IPS DF 19.7 (cell line): ENCODE measurements at places on chromosomes 2 and 18.

DNA sequence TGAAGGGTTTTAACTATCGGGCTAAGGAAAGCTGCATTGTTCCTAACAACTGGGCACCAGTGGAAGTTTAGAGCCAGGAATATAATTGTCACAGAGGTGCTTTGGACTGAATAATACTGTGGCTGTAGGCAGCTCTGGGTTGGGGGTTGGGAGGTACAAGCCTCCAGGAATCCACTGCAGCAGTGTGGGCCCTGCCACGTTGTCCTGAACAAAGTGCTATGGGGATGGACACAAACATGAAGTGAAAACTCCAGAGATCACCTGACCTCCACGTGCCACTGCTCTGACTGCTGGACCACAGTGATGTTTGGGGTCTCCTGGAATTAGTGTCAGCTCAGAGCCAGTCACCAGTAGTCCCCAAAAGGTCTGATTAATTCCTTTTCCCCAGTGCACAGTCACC is 110.9 kb downstream of the BCL2 start:
- no peak for DNase-seq

GRCh38 chr2:30425326-30425725 is 21.7 kb upstream of the LCLAT1 start:
- no peak for DNase-seq

- no peak for DNase-seq
Measured at GRCh38 chr2:15942711-15943345, 2.5 kb downstream of the MYCN start.

DNA sequence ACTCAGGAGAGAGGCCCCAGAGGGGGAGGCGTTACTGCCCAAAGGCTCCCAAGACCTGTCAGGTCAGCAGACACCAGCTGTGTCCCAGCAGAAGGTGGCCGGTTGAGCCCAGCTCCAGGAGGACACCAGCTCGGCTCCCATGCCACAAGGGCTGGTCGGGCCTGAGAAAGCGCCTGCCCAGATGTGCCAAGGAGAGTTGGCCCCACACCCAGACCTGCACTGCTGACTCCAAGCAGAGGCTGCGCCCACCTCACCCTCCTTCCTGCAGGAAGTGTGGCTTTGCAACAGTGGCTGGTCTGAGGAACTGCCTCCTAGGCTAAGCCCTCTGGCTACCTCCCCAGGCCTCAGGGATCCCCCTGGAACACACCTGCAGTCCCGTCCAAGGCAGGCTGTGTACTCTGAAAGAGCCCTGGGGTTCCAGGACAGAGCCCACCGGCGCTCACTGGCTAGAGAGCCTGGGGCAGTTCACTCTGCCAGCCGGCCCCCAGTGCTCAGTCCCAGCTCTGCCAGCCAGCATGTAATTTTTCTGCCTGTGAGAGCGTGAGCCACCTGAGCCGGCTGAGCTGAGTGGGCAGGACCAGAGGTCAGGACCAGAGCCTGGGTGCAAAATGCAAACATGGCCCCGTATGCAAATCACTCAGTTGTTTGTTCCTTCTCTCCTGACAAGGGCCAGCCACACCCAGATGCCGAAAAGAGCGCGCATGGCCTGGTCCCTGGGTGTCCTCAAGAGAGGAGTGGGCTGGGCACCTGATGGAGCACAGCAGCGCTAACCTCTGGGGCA is 36.9 kb upstream of the PTMA start:
- DNase-seq, result no peak

DNA sequence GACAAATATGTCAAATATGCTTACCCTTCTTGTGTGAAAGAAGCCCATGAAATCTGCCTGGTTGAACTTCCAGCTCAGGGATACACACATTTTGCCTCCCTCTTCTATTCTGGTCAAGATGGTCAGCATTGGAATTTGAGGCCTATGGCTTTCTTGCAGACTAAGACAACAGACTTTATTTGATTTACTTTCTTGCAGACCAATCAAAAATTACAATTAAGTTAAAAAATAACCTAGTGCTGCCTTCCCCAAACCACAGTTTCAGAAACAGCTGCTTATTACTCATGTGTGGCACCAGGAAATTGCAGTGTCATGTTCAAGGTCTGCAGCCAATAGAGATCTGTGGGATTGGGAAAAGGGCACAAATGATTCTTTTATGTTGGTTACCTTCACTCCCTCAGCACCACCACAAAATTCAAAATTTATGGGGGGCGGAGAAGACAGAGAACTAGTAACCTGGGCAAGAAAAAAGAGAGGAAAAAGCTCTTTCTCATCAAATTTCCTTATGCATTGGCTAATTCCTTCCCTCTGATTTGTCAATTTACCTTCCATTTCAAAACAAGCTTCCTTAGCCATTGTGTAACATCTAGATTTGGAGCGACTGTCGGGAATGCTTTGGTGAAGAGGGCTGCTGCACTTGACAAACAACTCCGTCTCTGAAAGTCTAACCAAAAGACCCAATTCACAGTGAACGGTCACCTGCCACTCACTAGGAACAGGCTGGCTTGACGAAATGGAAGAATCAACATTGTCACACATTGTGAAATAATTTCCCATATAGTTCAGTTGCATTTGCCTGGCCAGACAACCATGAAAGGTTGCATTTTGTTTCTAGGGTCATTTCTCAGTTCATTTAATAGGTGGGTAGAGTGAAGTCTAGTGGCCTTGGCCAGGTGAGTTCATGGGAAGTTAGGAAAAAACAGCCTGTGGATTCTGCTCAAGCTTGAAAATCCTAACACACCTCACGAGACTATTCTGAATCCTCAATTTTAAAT is 100.4 kb upstream of the FZD5 start:
- no peak for DNase-seq

DNA sequence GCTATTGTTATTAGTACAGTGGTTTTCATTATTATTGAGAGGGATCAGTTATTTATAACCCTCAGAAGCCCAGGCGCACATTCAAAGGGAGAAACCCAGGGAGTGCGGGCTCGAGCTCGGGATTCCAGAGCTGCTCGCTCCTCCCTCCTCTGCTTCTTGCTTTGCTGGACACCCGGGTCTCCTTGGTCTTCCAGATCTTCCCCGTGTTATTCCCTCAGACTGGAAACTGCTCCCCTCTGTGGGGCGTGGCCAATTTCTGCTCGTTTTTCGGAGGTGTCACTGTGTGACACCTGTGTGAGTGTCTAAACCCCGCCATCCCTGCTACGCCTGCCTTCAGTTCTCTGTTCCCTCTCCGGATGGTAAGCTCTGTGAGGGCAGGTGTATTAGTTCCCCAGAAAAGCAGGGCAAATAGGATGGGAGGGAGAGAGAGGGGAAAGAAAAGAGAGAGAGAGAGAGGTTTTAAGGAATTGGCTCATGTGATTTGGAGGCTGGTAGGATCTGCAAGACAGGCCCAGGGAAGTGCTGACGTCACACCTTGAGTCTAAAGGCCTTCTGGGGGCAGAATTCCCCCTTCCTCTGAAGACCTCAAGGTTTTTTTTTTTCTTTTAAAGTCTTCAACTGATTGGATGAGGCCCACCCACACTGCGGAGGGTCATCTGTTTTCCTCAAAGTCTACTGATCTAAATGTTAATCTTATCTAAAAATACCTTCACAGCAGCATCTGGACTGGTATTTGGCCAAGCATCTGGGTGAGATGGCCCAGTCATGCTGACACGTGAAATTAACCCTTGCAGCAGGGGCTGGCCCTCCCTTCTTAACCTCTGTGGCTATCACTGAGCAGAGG is 457.3 kb upstream of the ID2 start:
- DNase-seq, result no peak

DNA sequence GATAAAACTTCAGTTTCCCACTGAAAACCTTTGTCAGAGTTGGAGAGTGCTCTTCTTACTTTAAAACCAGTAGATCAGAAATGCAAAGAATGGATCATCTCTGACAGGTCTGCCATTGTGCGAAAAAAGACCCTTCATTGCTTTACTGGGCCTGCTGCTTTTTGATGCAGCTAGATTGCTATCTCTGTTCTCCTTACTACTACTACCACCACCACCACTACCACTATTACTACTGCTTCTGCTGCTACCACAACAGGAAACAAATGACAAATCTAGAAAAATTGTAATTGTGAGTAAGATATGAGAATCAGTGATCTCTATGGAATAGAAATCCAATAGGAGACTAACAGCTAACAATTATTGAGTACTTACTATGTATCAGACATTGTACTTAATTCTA is 85.8 kb downstream of the PKP4 start:
- no peak for DNase-seq

DNA sequence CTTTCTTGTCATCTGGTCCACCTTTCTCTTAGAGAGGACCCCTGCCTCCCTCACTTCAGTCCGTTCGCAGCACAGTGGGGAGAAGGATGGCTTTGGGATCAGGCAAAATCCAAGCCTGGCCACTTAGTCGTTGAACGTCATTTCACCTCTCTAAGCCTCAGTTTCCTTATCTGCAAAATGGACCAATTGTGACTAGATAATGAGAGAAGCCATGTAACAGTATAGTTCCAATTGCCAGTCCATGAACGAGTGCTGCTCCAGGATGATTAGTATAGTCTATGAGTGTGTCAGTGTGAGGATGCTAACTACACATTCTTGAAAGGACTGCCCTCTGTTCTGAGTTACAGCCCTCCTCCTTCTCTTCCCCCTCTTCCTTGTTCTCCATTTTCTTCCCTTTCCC is 1.1 kb downstream of the INHA start:
- no peak for DNase-seq

DNA sequence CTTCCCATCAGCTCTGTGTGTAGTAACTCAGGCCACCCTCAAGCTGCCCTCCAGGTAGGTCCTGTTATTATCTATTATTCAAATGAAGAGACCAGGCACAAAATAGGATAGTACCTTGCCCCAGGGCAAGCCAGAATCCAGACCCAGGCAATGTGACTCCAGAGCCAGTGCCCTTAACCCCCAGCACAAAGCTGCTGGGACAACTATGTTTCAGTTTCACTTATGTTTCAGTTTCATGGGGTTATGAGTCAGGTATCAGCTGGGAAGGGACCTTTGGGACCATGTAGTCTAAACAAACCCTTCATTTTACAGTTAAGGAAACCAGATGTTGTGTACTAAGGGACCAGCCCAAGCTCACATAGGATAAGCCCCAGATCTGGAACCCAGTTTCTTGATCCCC is 10.0 kb downstream of the HK2 start:
- no peak for DNase-seq

GRCh38 chr2:44652701-44653100 is 288.8 kb upstream of the SIX3 start:
- DNase-seq, result no peak

GRCh38 chr2:2570360-2570759 is 239.3 kb upstream of the MYT1L start:
- no peak for DNase-seq

- no peak for DNase-seq
Measured at GRCh38 chr2:176566496-176566895, 297.3 kb downstream of the MTX2 start.
